ENCODE measurements at places on chromosomes 5 and 9. TPM values are rescaled to one million over a fixed set of nuclear protein-coding genes. Genes with fewer than 3 reads are reported as not detected.

Gene C5orf58
- total RNA-seq = not detected

Gene IL31RA
- total RNA-seq = 0.76 TPM

Gene PPP2R2B
- 0.66 TPM for total RNA-seq

Gene CD14
- total RNA-seq = 4.8 TPM

Gene GABRB2
- total RNA-seq = not detected

Gene VCAN
- total RNA-seq = 2,405 TPM

Gene LCN1
- total RNA-seq = 0.20 TPM

Gene QRFP
- total RNA-seq = not detected

Gene PCDHGB4
- total RNA-seq = 26.1 TPM

Gene C7
- total RNA-seq = 36.9 TPM

Gene PCDHB5
- total RNA-seq = 2.2 TPM

Gene CCDC187
- total RNA-seq = under 0.01 TPM

Gene PCDHAC2
- 1.3 TPM for total RNA-seq

Gene TAF11L10
- not detected for total RNA-seq

Gene NTMT1
- 31.7 TPM for total RNA-seq
